ENCODE measurements at places on chromosomes 3 and 15.

DNA sequence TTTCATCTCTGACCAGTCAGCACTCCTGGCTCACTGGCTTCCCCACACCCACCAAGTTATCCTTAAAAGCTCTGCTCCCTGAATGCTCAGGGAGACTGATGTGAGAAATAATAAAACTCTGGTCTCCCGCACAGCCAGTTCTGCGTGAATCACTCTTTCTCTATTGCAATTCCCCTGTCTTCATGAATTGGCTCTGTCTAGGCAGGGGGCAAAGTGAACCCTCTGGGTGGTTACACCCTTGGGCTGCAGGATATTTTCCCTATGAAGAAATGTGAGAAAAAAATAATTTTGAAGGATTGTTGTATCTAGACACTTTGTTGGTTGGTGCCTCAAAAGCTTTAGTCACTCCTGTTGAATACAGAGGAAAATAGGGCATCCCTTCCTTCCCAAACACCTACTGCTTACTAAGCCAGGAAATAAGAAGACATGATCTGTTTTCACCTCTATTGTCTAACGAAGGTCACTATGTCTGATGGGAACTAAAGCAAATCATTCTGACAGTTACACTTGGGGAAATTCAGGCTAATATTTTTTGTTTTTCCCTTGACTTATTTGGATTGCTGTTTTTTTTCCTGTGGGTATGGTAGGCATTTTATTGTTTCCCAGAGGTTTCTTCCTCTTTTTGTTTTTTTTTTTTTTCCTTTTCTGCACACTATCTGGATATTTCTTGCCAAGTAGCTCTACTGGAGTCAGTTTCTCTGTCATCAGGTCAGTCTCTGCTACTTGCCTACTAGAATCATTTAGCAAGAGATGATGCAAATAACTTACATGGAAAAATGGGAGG lies 15.3 kb upstream of the TNFSF10 start:
- no peak for DNase-seq

- DNase-seq = no peak
These were observed 296 bp downstream of the TPRA1 start for GRCh38 chr3:127590282-127590592.

DNA sequence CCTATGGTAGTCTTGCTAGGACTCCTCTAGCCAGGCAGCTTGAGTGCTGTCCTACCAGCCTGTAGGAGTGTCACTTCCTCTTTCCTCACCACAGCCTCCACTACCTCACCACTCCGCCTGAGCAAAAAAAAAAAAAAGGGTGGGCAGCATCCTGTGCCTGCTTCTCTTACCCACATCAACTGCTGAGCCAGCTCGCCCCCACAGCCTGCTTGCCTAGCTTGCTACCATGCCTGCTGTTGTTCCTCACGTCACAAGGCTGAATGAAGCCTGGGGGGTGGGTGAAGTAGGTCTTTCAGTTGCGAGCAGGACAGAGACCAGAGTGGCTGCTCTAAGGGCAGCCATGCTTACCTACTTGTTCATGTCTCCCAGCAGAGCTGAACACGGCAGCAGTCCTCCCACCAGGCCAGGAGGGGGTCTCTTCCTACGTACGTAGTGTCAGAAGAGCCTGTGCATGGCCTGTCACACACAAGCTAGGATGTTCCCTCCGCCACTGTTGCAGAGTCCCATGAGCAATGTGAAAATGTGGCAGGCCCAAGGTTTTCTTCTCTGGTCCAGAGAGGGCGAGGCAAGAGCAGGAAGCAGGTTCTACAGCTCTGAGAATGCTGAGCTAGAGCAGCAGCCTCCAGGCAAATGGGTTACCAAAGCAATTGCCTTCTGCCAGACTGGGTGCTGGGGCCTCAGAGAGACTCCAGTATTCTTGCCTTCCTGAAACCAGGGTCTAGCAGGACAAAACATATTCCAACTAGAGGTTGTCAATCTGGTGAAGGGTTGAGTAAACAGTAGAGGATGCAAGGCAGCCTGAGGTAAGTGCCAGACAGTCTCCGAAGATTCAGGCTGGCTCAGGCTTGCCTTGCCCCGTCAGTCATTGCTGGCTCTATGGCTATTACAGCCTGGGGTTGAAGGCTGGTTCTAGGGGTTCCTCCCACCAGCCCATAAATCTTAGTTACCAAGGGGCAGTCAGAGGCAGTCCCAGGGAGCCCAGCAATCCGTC lies 8.1 kb downstream of the PPM1M start:
- DNase-seq = no peak

- DNase-seq = no peak
These were observed 29.0 kb downstream of the TTBK2 start for GRCh38 chr15:42891569-42891968.

- DNase-seq = no peak
These were observed 12.5 kb downstream of the SMAD6 start for GRCh38 chr15:66714543-66714981.

- no peak for DNase-seq
These were observed 30.0 kb downstream of the PAQR5 start for GRCh38 chr15:69328739-69329138.

GRCh38 chr3:85800676-85801075 lies 841.9 kb downstream of the CADM2 start:
- DNase-seq = no peak

DNA sequence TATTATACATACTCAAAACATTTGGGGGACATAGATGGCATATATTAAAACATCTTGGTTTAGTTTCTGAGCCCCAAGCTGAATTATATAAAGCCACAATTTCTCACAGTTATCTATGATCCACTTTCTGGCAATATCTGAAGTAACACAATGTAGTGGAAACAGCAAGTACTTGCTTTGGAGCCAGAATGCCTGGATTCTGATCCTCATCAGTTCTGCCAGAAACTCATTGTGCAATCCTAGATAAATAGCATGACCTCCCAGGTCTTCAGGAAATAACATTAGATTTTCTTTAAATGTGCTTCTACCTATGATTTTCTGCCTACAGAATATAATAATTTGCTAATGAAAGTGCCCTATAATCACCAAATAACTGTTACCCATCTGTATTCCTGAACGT lies 544.9 kb downstream of the NAALADL2 start:
- DNase-seq = no peak

- no peak for DNase-seq
These were observed 617.5 kb downstream of the RBMS3 start for GRCh38 chr3:29898171-29898965.

- no peak for DNase-seq
These were observed 212.2 kb upstream of the LINGO1 start for GRCh38 chr15:77844798-77845446.

DNA sequence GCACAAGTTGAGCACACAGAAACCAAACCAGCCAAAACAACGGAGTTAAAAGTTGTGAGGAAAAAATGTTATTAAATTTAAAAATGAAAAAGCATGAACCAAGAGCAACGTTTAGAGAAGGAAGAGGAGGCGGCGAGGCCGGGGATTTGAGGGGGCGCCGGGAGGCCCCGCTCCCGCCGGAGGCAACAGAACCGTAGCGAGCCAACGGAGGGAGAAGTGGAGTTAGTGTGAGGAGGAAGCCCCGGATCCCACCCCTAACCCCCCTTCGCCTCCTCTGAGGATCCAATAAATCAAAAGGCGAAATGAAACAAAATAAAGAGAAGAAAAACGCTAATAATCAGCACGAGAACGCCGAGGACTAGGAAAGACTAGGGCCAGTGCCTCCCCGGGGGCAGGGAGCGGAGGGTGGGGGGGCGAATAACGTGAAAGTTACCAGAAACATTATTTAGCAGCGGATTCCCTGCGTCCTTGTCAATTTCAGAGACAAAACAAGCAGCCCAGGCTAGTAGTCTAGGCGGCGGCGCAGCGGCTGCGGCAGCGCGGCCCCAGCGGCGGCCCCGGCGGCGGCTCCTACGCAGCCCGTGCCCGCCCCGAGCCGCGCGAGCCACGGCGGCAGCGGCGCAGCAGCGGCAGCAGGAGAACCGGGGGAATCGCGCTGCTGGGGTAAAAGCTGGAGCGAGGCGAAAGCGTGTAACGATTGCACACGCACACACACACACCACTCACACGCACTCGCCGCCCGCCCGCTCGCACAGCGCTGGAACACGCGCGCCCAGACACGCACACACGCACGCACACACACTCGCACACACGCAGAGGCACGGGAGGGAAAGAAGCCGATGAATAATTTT lies 1.7 kb downstream of the MEIS2 start:
- DNase-seq = peak; percentile 47

- DNase-seq = peak; percentile 46
These were observed 1029.8 kb downstream of the ROBO1 start for GRCh38 chr3:78737988-78738387.

- no peak for DNase-seq
These were observed 9.9 kb upstream of the ARIH1 start for GRCh38 chr15:72464251-72464650.

DNA sequence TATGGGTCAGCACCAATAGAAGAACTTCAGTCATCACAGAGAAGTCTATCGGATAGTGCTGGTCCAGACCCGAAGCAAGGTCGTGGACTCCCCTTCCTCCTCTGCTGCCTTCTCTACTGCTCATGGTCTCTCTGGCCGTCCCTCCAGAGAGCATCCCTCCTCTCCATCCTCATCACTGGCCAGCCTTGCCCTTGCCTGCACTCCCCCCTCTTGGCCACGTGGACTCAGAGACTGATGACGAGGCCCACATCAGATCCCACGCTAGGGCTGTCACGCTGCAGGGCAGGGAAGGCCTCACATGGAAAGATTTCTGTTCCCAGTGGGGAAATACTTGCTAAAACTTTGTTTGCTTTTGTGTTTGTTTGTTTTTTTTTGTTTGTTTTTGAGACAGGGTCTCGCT lies 35.3 kb downstream of the IGDCC3 start:
- no peak for DNase-seq

DNA sequence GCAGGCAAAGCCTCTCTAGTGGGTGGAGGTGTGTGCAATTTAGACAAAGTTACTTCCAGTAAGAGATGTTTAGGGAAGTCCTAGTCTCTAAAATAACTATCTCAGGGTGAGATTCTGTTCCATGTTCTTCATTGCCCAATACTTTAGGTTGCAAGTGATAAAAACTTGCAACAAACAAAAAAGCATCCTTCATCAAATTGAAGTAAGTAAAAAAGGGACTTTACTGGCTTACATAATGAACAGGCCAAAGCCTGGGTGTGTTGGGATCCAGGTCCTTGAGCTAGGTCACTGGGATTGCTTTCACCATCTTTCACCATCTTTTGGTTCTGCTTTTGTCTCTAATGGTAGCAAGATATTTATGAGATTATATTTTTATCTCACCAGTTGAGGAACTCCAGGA lies 38.3 kb downstream of the CX3CR1 start:
- no peak for DNase-seq

DNA sequence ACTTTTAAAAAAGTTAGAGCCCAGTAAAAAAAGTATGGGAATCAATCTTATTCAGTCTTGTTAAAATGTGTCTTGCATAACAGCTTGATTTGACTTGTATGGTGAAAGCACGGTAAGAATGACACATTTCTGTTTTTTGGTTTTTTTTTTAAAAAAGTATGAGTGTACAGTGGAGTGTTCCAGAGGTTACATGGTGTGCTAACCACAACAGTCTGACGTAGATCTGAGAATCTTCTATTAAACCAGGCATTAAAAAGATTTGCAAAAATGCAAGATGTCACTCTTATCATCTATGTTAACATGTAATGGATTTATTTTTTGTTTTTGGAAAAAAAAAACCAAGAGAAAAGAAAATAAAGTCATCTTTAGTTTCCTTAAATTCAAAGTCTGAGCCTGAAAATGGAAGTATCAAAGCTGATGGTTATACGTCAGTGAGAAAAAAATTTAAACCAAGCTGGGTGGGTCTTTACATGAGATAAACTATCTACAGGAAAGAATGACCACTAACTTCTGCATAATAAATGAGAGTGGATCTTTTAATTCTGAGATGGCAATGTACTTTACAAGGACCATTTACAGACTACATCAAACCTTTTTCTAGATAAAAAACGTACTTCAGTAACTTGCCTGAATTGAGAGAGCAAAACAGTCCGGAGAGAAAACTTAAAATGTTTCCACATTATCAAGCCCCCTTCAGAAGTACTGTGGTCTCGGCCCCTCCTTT lies 1.6 kb downstream of the GABPB1 start:
- peak; percentile 88 for DNase-seq

DNA sequence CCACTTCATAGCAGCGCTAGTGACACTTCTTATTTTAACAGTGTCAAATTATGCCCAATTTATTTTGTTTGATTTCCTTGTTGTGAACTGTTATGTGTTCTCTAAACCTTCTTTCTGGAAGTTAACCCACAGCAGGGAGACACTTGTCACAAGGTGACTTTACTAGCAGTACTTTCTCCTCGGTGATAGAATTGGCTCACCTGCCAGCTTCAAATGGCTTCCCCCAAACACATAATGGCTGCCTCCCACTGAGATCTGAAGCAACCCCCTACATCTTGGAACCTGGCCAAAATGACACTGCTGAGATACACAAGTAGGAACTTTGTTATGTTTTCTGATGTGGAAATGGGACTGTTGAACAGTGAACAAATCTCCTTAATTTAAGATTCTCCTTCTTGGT lies 238.8 kb upstream of the DPH6 start:
- DNase-seq = no peak

GRCh38 chr3:81740731-81741130 lies 20.7 kb downstream of the GBE1 start:
- no peak for DNase-seq

- DNase-seq = no peak
These were observed 26.5 kb downstream of the DAPK2 start for GRCh38 chr15:64019764-64020163.

DNA sequence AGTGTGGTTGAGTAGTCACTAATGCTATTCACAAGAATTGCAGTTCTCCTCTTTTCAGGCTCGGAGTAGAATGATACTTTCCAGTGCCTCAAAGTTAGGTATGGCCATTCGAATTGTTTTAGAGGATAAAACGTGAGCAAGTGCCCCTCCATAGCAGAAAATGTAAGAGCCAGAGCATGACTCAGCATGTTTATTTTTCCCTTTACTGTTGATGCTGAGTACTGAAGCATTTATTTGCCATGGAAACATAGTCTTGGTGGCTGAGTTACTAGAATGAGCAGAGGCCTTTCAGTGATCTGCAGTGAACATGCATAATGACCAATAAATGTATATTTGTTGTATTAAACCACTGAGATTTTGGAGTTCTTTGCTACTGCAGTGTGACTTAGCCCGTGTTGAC lies 540.6 kb downstream of the NLGN1 start:
- peak; percentile 2 for DNase-seq

- DNase-seq = no peak
These were observed 44.6 kb downstream of the ARHGAP31 start for GRCh38 chr3:119338754-119339153.

DNA sequence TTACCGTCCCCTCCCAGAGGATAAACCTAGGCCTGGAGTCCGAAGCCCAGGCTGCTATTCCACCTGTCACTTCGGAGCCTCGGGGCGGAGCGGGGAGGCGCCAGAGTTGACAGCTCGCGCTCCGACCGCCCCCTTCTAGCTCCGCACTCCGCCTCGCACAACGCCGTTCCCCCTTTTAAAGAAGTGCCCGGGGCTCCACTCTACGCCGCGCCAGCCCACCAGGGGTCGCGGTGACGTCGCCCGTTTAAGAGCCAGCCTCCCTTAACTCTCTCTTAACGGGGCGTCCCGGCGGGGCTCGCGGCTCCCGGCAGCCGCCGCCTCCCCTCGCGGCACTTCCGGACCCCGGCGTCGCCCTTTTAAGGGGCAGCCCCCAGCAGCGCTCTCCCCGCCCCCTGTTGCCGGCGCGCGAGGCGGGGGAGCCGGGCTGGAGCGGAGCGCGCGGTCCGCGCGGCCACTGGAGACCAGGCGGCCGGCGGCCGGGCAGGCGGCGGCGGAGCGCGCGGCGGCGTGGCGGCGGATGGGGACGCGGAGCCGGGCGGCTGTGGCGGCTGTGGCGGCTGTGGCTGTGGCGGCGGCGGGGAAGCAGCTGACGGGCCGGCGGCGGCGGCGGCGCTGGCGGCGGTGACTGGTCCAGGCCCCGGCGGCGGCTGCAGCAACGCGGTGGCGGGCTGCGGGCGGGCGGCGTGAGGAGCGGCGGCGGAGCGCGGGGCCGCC lies at the start of gene INAFM2:
Gene INAFM2 (plus strand): TSS at position 454 of the 714 bp plus-strand sequence. CDS start 364 bp downstream, outside the sequence.
- peak; percentile 90 for DNase-seq

GRCh38 chr3:196563721-196564225 lies 4.6 kb downstream of the WDR53 start:
- DNase-seq = peak; percentile 66

All from mammary epithelial cell (primary cell).